ENCODE measurements at places on chromosomes 6 and 20.

GRCh38 chr6:118589186-118589585 is 41.1 kb downstream of the PLN start:
- DNase-seq: peak; percentile 21

DNA sequence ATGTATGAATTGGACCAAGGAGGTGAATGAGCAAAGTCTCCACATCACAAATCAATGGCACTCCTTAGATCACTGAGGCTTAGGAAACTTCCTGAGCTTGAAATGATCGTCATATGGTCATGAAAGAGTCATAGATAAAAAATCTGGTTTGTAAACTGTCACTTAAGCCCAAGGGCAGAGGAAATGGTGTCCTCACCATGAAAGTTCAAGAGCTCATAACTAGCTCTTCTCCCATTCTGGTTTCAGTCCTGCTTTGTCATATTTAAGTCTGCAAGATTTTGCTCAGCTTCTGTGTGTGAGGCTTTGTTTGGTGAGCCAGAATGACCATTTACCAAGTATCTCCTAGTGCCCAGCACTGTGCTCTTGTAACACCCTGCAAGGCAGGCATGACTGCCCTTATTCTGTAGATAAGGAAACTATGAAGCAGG is 60.5 kb downstream of the GJA10 start:
- no peak for DNase-seq

GRCh38 chr6:154463573-154464419 is 46.7 kb downstream of the CNKSR3 start:
- no peak for DNase-seq

GRCh38 chr20:3887876-3888620 is 1.1 kb upstream of the PANK2 start:
- DNase-seq: peak; percentile 51

- DNase-seq: peak; percentile 25
Observed at GRCh38 chr6:722077-722524, 29.2 kb upstream of the EXOC2 start.

- no peak for DNase-seq
Observed at GRCh38 chr20:36777167-36777566, 3.6 kb upstream of the DSN1 start.

DNA sequence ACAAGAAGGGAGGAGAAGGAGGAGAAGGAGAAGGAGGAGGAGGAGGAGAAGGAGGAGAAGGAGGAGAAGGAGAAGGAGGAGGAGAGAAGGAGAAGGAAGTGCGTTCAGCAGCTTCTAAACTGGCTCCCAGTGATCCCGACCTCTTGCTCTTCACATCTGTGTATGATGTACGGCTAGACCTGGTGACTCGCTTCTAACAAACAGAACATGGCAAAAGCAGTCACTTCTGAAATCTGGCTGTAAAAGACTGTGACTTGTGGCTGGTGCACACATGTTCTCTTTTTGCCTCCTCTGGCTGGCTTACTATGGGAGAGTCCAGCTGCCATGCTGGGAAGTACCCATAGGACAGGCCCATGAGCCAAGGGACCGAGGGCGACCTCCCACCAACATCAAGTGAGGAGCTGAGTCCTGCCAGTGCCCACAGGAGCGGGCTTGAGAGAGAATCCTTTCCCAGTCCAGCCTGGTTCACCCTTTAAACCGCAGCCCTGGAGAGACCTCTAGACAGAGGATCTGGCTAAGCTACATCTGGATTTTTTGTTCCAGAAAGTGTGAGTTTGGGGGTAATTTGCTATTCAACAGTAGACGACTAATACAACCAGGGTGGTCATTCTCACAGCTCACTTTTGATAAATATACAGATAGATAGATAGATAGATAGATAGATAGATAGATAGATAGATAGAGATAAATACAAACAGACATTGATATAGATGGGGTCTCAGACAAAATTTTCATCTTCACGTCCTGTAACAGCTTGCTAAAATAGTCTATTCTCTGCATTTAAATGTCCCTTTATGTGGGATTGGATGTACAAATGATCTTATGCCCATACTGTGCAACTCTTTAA is 42.3 kb downstream of the RPP40 start:
- DNase-seq: no peak

DNA sequence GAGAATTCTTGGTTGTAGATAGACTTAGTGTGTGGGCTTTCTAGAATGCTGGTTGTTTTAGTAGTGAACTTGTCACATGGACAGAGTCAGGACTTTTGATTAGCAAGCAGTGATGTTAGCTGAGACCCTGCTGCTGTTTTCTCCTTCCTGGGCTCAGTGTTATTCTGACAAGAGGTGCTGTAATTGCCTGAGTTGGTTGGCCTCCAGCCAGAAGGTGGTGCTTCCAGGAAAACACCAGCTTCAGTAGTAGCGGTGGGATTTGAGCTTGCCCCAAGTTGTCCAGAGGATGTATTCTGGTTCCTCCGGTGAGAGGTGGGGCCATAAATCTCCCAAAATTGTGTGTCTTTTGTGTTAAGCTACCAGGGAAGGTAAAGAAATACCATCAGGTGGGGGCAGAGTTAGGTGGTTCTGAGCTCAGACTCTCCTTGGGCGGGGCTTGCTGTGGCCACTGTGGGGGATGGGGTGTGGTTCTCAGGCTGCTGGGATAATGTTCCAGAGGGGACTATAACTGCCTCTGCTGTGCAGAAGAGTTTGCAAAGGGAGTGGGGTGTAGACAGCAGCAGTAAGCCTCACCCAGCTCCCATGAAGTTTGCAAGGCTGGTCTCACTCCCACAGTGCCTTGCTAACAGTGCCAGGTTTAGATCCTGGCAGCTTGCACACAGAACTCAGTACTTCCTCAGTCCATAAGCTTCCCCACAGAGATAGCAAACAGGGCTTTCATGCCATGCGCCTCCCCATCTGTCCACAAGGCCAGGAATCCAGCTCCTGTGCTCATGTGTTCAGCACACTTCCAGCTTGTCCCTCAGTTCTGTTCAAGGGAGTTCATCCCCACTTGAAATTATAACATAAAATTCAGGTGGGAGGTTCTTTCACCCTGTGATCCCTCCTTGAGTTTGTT is 278.4 kb upstream of the PTCHD4 start:
- no peak for DNase-seq

- no peak for DNase-seq
Observed at GRCh38 chr6:166803471-166803870, 152.9 kb downstream of the RNASET2 start.

DNA sequence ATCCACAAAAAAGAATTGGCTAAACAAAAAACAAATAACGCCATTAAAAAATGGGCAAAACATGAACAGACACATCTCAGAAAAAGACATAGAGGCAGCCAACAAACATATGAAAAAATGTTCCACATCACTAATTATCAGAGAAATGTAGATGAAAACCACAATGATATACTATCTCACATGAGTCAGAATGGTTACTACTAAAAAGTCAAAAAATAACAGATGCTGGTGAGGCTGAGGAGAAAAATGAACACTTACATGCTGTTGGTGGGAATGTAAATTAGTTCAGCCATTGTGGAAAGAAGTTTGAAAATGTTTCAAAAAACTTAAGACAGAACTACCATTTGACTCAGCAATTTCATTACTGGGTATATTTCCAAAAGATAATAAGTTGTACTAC is 430.1 kb upstream of the JAG1 start:
- DNase-seq: no peak

GRCh38 chr6:157240059-157240959 is 83.0 kb downstream of the TMEM242 start:
- no peak for DNase-seq

DNA sequence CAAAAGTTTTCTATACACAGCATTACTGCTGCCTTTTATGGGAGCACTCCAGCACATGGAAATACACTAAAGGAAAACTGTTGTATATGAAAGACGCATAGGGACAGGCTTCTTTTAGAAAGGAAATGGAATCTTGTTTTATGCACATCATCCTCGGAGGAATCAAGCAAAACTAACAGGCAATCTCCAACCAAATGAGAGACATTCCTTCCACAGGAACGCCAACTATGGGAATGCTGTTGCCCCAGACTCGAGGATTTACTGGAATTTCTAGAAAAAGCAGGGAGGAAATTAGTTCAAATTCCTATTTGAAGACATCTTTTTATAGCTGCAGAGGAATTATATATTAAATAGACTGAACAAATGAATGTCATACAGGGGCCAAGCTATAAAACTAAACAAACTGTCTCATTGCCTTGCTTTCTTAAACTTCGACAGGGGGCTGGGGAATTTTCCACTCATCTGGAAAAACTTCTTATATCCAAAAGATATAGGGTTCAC is 52.2 kb downstream of the LYRM4 start:
- DNase-seq: no peak

DNA sequence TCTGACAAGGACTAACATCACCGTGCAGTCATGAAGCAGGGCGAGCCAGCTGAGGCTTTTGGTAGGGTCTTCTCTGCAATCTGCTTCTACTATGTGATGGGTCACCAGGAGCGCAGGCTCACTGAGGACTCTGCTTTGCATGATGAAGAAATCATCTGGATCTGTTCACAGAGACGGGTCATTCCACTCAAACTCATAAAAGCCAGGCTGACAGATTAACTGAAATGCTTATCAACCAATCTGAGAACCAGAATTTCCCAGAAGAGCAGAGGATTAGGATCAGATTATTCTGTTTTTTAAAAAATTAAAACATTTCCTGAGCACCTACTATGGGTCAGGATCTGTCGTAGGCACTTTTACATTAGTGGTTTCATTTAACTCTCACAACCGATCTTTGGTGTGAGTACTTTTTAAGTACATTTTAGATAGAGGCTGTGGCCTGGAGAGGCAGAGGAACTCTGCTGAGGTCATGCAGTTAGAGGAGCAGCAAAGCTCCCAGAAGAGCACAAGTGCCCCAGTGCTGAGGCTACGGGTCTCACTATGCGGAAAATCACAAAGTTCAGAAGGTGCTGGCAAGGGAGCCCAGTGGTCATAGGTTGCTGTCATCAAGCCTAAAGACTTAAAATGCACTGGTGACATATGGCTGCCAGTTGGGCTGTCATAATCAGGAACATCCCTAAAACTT is 109.1 kb downstream of the BACH2 start:
- DNase-seq: no peak

GRCh38 chr20:50136822-50137599 is 16.5 kb downstream of the PEDS1 start:
- no peak for DNase-seq

GRCh38 chr6:132320007-132320406 is 81.3 kb downstream of the MOXD1 start:
- peak; percentile 2 for DNase-seq

Measured in dermis microvascular lymphatic vessel endothelial cell (primary cell).